Stimulated activated CD8-positive, alpha-beta memory T cell treated with anti-CD3 and anti-CD28 coated beads, Interleukin-15, amount 100 ng/mL, for 4 hours (primary cell): ENCODE measurements at places on chromosomes 11 and 22.

GRCh38 chr11:27693398-27693797 lies 6.9 kb downstream of the BDNF start:
- no peak for DNase-seq

GRCh38 chr22:42327462-42328129 lies 57.1 kb upstream of the TCF20 start:
- DNase-seq, result no peak

- DNase-seq, result no peak
Measured at GRCh38 chr11:86151174-86152005, 82.5 kb upstream of the PICALM start.

GRCh38 chr11:45147017-45147728 lies 734 bp downstream of the PRDM11 start:
- DNase-seq, result peak; percentile 88

GRCh38 chr22:34579519-34579918 lies 486.4 kb upstream of the ISX start:
- no peak for DNase-seq

GRCh38 chr11:14852571-14853177 lies 39.4 kb downstream of the CYP2R1 start:
- DNase-seq, result no peak

GRCh38 chr11:61417670-61418069 lies 12.1 kb downstream of the CPSF7 start:
- DNase-seq, result no peak

DNA sequence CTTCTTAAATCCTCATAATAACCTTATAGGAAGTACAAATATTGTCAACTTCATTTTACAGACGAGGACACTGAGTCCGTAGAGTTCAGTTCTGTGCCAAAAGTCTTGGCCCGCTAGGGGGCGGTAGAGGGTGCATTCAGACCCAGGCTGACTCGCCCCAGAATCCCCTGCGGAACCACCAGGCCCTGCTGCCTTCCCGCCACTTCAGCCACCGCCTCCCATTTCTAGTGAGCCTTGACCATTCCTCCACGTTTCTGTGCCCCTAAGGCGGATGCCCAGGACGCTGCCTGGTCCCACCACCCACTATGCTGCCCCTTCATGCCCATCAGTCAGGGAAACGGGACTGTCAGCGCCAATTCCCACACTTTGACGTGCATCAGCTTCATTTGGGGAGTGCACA lies 19.1 kb downstream of the SYT13 start:
- DNase-seq, result no peak

- DNase-seq, result no peak
Measured at GRCh38 chr11:34859496-34859895, 56.7 kb downstream of the APIP start.

DNA sequence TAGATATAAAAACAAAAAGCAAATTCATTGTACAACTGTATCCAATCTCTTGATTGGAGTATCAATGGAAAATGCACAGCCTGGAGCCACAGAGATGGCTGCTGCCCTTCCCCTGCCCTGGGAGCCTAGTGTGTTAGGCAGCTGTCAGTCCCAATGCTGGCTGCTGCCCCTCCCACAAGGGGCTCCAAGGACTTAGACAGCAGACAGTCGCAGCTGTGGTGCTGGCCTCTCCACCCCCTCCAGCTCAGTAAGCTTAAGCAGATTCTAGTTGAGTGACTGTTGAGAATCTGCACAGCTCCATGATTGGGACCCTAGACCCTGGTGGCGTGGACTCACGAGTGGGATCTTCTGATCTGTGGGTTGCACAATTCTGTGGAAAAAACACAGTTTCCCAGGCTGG lies 1511.2 kb downstream of the FAM181B start:
- no peak for DNase-seq

- no peak for DNase-seq
Measured at GRCh38 chr11:93783362-93783761, 720 bp upstream of the MED17 start.

- no peak for DNase-seq
Measured at GRCh38 chr22:36512333-36512732, 5.5 kb upstream of the FOXRED2 start.

DNA sequence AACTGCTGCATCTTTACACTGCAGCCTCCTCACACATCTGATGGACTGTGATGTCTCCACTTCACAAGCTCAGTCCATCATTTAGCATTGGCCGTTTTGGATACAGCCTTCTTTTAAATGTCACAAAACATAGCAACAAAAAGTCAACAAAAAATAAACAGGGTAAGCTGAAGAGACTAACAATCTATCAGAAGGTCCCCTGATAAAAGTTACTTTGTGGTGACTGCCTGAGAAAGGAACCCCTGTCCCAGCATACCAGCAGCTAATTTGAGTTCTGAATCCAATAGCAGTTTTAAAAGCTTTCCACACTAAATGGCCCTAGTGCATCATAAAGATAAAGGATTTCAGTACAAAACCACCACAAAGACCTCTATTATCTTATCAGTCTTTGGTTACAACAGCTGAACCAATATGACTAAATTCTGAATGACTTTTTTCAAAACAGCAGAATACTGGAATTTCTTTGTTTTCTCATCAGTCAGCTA lies 162.4 kb downstream of the SOX6 start:
- DNase-seq, result no peak

DNA sequence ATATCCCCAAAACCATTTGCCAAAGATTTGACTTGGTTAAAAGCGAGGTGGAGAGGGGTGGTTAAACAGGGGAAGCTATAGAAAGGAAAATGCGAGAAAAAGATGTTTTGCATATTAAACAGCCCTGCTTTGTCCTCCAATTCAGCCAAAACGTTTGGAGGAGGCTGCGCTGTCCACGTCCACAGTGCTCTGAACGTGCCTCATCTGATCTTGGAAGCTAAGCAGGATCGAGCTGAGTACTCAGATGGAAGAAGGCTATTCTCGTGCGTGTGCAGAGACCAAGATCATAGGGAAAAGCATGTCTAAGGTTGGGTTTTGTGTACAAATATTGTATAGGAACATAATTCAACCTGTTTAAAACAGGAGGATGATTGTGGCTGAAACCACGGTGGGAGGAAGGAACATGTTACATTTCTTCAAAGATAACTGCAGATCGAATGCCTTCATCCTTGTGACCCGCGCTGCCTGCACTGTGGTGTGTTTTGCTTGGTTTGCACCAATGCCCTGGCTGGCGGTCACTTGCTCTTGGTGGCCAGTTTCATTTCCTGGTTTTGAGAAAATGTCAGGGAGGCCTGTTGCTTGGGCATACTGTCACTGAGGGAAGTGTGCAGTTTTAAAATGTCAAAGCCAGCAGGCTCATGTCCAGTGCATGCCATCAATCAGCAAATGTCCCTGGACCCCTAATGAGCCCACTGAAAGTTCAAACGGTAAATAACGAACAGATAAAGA lies 40.4 kb downstream of the FLI1 start:
- no peak for DNase-seq

- no peak for DNase-seq
Measured at GRCh38 chr11:121928597-121929580, 187.1 kb downstream of the BLID start.

- DNase-seq, result no peak
Measured at GRCh38 chr11:117443266-117444186, 115.9 kb downstream of the CEP164 start.

- peak; percentile 45 for DNase-seq
Measured at GRCh38 chr22:37457093-37457893, 28.9 kb downstream of the MFNG start.

GRCh38 chr11:78037056-78037455 lies 14.0 kb upstream of the KCTD14 start:
- DNase-seq, result no peak

GRCh38 chr22:33126881-33127280 lies 68.7 kb upstream of the SYN3 start:
- DNase-seq, result no peak

GRCh38 chr22:44928136-44928463 lies 81.7 kb downstream of the PHF21B start:
- DNase-seq, result no peak

- DNase-seq, result no peak
Measured at GRCh38 chr11:46723359-46723680, 4.3 kb downstream of the F2 start.

GRCh38 chr11:4039011-4039410 lies 55.6 kb upstream of the RRM1 start:
- DNase-seq, result no peak

GRCh38 chr11:43942662-43943371 lies 380 bp downstream of the C11orf96 start:
- DNase-seq, result no peak

- DNase-seq, result no peak
Measured at GRCh38 chr11:92979176-92979575, 9.7 kb downstream of the MTNR1B start.

- no peak for DNase-seq
Measured at GRCh38 chr11:47007579-47007978, 71.0 kb downstream of the CSTPP1 start.

DNA sequence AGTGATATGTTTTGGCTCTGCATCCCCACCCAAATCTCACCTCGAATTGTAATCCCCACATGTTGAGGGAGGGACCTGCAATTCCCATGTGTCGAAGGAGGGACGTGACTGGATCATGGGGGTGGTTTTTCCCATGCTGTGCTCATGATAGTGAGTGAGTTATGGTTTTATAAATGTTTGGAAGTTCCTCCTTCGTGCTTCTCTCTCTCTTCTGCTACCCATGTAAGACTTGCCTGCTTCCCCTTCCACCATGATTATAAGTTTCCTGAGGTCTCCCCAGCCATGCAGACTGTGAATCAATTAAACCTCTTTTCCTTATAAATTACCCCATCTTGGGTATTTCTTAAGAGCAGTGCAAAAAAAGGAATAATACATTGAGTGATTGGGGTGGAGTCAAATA lies 7.3 kb upstream of the CEP295 start:
- DNase-seq, result no peak

GRCh38 chr11:104892723-104893511 lies 5.3 kb downstream of the CASP12 start:
- no peak for DNase-seq

DNA sequence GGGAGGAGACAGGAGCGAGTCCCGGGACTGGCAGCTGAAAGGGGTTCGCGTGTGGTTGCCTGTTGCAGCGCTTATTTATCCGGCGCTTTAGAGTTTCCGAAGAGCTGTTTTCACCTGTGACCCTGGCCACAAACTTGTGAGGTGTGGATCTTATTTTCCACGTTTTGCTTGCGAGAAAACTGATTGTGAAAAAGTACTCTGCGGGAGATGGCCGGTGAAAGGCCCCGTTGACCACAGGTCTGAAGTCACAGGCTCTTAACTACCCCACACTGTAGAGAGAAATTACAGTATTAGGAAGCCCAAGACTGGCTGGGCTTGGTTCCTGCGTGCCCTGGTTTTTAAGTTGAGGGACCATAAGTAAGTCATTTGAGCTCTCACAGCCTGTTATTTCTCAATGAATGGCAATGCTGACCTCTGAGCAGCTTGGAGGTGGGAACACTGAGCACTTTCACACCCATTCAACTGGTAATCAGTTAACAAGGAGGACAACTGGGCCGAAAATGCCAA lies 379 bp upstream of the RAB38 start:
- DNase-seq, result no peak

GRCh38 chr11:130070846-130071200 lies 1.1 kb downstream of the APLP2 start:
- no peak for DNase-seq

DNA sequence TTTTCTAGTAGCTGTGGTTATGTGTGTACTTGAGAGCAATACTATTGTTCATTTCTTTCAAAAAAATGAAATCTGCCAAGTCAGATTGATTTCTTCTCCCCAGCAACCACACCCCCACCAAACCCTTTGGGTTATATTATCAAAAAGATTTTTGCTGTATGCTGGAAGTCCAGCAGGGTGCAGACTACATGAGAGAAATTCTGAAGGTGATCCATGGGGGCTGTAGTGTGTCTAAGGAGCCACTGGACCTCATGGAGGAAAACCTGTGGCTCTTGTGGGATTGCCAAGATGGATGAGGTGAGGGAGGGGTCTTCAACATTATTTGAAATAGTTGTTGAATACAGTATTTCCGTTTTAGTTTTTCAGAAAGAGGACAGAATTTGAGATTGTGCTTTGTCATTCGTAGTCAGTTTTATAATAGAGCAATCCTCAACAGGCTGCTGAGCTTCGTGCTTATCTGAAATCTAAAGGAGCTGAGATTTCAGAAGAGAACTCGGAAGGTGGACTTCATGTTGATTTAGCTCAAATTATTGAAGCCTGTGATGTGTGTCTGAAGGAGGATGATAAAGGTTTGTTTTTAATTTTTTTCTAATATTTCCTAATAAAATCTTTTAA lies 3.1 kb downstream of the EIF3M start:
- no peak for DNase-seq

DNA sequence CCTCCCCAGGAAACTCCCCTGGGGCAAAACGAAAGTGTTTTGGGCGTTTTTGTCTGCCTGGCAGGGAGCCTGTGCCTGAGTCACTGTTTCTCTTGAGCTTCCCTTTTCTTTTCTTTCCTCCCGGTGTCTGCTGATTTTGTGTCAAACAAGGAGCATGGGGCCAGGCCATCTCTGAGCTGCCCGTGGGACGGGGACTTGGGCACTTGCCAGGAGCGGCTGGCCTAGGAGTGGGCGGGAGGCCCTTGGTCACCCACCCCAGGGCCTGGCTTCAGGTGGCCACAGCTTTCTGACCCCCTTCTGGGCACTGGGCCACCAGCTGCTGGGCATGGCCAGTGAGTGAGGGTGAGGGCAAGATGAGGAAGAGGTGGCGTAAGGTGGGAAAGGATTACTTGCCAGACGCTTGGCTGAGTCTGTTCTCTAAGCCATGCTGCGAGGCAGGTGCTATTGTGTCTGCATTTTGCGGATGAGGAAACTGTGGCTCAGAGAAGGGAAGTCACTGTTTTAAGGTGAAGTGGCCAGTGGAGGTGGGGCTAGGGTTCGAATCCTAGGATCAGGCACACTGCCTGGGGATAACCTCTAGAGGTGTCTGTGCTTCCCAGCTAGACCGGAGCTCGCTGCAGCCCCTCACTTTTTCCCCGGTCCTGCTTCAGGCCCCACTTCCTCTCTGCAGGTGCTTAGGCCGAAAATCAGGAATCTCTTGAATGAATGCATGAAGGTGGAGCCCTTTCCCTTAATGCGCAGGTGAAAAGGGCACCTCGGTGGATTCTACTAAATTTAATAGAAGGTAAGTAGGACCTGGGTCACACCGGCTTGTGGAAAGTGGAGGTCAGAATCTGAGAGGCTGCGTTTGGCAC lies 7.8 kb upstream of the NFAM1 start:
- DNase-seq, result no peak

- DNase-seq, result no peak
Measured at GRCh38 chr11:111978028-111978771, 41.1 kb downstream of the DIXDC1 start.

DNA sequence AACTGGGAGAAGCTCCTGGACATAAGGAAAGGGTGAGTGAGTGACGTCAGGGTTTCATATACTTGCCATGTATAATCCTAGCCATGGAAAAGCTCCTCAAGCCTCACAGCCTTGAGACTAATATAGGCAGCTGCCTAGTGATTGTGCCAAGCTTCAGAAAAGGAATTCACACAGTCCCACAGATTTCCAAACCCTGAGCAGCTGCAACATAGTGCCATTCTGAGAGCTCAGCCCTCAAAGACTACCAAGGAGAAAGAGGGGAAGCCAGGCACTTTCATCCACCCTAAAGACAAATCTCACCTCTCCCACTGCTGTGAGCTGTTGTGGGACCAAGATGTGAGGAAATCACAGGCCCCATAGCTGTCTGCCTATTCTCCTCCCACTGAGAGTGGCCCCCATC lies 707.9 kb upstream of the ANO5 start:
- DNase-seq, result no peak

GRCh38 chr11:39570526-39570925 lies 1888.9 kb downstream of the LRRC4C start:
- DNase-seq, result no peak
